Muscle of leg (tissue), 16 donors: ENCODE measurements at places on chromosomes 1 and 21. TPM values are rescaled to one million over a fixed set of nuclear protein-coding genes. Genes with fewer than 3 reads are reported as not detected.
A peak's percentile ranks its signal among the peaks of the same experiment; 100 is the strongest.

- H3K4me1 ChIP-seq, result peaks cover 13% of the 10 kb centered on the region
- H3K27me3 ChIP-seq, result peaks cover 22% of the 10 kb centered on the region
- H3K4me3 ChIP-seq, result peak within 1 kb of the TSS; percentile 55
- peak; percentile 67 for DNase-seq
These were observed at the start of gene TSPAN2 for GRCh38 chr1:115089420-115090185. Gene TSPAN2, minus strand, starts transcription at chr1:115089503. Its CDS starts 71 bp downstream, at chr1:115089432.

Gene LCE1A
- not detected for total RNA-seq

DNA sequence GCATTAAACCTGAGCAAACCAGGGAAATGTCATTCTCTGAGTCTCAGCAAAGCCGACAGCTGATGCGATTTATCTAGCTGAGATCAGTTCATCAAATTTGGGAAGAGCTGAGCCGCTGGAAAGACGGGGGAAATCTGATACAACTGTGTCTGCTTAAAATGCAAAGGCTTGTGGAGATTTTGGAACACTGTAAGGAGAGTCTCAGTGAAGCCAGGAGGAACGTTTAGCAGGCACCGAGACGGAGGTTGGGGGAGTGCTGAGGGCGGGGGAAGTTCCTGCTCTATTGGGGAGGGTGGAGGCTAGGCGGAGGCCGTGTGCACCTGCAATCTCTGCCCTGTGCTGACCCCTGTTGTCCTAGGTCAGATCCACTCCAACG is 143.2 kb upstream of the CSF3R start:
- H3K27me3 ChIP-seq, result peaks cover 19% of the 10 kb centered on the region
- no peak overlapping the region for H3K4me3 ChIP-seq
- H3K36me3 ChIP-seq, result no peaks in the 10 kb centered on the region
- peak; percentile 50 for DNase-seq

DNA sequence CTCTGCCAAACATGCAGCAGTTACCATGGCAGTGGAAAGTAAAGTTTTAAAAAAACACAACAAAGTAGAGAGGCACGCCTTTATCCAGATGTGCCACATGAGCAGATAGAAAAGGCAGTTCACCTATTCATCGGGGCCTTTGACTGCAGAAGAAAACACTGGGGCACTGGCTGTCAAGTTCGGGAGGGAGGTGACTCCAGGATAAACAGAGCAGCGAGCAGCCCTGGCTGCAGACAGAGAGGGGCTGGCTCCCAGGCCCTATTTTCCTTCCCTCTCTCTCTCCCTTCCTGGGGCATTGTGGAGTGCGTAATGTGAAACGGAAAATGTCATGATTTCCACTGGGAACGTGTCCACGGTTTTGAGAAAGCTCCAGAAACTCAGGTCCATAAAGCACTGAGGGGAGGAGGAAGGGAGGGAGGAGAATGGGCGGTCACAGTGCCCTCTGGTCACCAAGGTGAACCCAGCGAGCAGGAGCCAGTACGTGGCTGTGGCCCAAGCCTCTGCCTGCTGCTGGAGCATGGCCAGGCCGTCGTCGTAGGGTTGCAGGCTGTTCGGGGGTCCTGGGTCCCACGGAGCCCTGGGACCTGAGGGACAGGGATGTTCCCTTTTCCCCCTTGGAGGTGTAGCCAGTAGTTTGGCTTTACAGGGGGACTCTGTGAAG is 114.7 kb upstream of the IRF2BP2 start:
- no peaks in the 10 kb centered on the region for H3K36me3 ChIP-seq
- no peaks in the 10 kb centered on the region for H3K27me3 ChIP-seq
- H3K27ac ChIP-seq, result peak overlapping the region; percentile 98
- DNase-seq, result no peak

DNA sequence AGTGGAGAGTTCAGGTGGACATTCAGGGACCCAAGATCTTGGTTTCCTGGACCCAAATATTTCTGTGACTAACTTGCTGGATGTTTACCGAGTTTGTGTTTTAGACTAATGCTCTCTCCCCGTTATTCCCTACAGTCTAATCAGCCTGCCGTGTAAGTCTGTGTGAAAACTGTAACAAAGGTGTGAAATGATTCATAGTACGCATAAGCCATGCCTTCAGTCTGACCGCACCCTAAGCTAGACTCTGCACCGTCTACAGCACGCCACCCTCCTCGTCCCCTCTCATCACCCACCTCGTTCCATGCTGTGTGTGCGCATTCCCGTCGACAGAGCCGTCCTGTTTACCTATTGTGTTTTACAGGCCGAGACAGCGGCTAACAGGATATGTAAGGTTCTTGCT is 50.5 kb downstream of the ACTN2 start:
- peaks cover 5% of the 10 kb centered on the region for H3K4me1 ChIP-seq
- H3K27ac ChIP-seq, result no peak overlapping the region
- H3K4me3 ChIP-seq, result no peak overlapping the region
- H3K27me3 ChIP-seq, result no peaks in the 10 kb centered on the region

GRCh38 chr1:66343569-66344325 is 190.2 kb upstream of the SGIP1 start:
- H3K27me3 ChIP-seq, result no peaks in the 10 kb centered on the region
- no peak overlapping the region for H3K27ac ChIP-seq
- H3K4me3 ChIP-seq, result no peak overlapping the region
- H3K36me3 ChIP-seq, result no peaks in the 10 kb centered on the region

DNA sequence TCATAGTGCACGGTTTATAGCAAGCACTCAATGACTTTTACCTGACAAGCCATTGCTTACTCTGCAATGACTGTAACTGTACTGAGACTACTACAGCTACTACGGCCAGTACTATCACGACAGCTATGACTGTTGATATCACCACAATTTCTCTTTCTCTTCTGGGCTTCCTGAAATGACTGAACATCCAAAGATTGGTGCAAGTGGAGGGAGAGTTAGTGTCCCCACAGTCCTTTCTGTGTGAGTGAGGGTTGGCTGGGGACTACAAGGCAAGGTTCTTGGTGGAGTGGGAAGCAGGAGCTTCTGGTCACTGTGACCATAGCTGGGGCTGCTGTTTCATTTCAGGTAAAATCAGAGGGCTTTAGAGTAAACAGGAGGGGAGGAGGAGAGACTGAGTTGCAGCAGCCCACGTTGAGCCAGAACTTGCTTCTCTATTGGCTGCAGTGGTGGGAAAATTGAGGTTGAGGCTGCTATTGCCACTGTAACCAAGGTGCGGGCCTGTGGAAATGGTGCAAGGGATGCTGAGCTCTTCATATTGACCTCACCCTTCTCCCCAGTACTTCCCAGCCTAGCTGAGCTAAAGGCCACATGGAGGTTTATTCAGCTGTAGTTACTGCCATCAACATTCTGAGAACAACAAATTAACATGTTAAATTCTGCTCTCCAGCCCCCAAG is 14.1 kb upstream of the IL10 start:
- no peak for DNase-seq
- H3K4me1 ChIP-seq, result no peaks in the 10 kb centered on the region
- no peak overlapping the region for H3K27ac ChIP-seq
- no peak overlapping the region for H3K4me3 ChIP-seq
- no peaks in the 10 kb centered on the region for H3K36me3 ChIP-seq
- H3K27me3 ChIP-seq, result peaks cover 3% of the 10 kb centered on the region

GRCh38 chr1:8570465-8570864 is 247.0 kb downstream of the RERE start:
- H3K36me3 ChIP-seq, result no peaks in the 10 kb centered on the region
- no peak overlapping the region for H3K27ac ChIP-seq
- H3K4me3 ChIP-seq, result no peak overlapping the region

Gene FLG2
- not detected for total RNA-seq

Gene DNASE2B
- total RNA-seq, result 0.09 TPM

- H3K4me1 ChIP-seq, result no peaks in the 10 kb centered on the region
- no peaks in the 10 kb centered on the region for H3K27me3 ChIP-seq
- no peaks in the 10 kb centered on the region for H3K36me3 ChIP-seq
These were observed 17.4 kb upstream of the RNF223 start for GRCh38 chr1:1091344-1092148.

GRCh38 chr1:159941591-159942560 is 3.5 kb downstream of the IGSF9 start:
- no peaks in the 10 kb centered on the region for H3K36me3 ChIP-seq
- peaks cover 17% of the 10 kb centered on the region for H3K4me1 ChIP-seq
- no peak for DNase-seq
- no peak overlapping the region for H3K27ac ChIP-seq
- peaks cover 23% of the 10 kb centered on the region for H3K27me3 ChIP-seq
- no peak overlapping the region for H3K4me3 ChIP-seq

Gene IRF6
- 0.49 TPM for total RNA-seq

DNA sequence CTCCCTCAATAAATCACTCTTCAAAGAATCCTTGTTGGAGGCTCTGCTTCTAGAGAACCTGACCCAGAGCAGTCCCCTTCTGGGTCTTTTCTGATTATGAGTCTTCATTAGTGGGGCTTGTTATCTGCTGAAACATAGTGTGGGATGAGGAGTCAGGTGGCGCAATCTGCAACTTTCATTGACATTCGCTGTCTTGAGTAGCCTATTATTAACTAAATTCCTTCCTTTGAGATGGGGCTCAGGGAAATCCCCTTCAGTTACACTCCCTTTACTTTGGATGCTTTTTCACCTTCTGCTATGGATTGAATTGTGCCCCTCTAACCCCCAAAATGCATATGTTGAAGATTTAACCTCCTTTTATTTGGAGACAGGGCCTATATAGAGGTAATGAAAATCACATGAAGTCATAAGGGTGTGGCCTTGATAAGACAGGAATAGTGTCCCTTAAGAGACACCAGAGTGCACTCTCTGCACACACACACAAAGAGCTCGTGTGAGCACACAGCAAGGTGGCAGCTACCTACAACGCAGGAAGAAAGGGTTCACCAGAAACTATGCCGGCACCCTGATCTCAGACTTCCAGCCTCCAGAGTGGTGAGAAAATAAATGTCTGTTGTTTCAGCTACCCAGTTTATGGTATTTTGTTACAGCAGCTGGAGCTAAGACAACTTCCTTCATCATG is 19.5 kb downstream of the DIO1 start:
- DNase-seq, result no peak
- H3K4me3 ChIP-seq, result no peak overlapping the region
- H3K27ac ChIP-seq, result no peak overlapping the region
- no peaks in the 10 kb centered on the region for H3K27me3 ChIP-seq
- no peaks in the 10 kb centered on the region for H3K4me1 ChIP-seq

DNA sequence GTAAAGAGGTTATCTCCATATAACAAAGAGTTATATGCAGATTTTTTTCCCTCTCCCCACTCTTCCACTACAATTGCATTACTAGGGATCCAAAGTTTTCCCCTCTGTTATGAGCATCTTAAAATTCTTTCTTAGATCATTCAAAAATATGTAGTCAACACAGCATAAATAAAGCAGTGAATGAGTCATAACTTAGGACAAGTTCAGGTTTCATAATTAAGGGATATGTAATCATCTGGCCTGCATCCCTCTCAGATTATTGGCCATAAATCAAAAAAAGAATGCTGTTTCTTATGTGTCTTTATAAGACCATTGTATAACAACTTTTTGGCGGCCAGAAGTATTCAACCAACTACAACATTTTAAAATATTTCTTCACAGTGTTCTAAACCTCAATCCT is 1526.1 kb downstream of the KCNT2 start:
- H3K27ac ChIP-seq, result no peak overlapping the region
- DNase-seq, result peak; percentile 31
- H3K4me3 ChIP-seq, result no peak overlapping the region
- H3K4me1 ChIP-seq, result no peaks in the 10 kb centered on the region
- H3K27me3 ChIP-seq, result no peaks in the 10 kb centered on the region

Gene ABCA4
- total RNA-seq, result 0.66 TPM

Gene KIRREL1
- 26.2 TPM for total RNA-seq

GRCh38 chr21:42864286-42864685 is 15.1 kb downstream of the WDR4 start:
- peak overlapping the region; percentile 71 for H3K27ac ChIP-seq
- peaks cover 10% of the 10 kb centered on the region for H3K4me1 ChIP-seq
- DNase-seq, result no peak
- no peaks in the 10 kb centered on the region for H3K27me3 ChIP-seq
- H3K4me3 ChIP-seq, result no peak overlapping the region
- H3K36me3 ChIP-seq, result peaks cover 63% of the 10 kb centered on the region
